IPS DF 19.7 (cell line): ENCODE measurements at places on chromosomes 4 and X.

- no peak for DNase-seq
Observed at GRCh38 chrX:97311066-97311778, 427.5 kb downstream of the RPA4 start.

DNA sequence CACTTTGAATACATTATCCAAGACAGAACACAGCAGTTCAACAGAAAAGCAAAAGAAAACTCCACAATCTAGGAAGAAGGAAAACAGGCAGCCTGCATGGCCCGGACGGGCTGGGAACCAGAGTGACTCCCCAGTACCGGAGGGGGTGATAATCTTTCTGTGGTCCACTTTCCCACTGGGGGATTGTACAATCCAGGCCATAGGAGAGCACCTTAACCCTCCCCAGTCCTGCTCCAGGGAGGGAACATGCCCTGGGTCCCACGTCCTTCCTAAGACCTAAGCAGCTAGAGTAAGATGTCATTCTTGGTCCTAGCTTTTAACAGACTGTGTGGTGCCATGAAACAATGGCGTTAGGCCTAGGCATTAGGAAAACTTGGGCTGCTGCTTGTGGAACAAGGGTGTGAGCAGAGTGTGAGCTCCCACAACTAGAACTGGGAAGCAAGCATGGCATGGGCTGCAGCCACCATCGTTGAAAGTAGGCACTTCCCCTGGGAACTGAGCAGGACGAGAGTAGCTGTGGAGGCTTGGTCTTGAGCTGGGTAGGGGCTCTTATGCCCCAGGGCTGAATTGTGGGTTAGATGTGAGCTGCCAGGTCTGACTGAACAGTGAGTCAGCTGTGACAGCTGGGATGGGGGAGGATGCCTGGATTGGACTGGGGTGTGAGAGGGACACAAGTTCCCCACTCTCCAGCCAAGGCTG, 42.4 kb downstream of the NAT8L start:
- no peak for DNase-seq

GRCh38 chr4:185772391-185773093, 39.5 kb downstream of the SORBS2 start:
- DNase-seq: no peak

DNA sequence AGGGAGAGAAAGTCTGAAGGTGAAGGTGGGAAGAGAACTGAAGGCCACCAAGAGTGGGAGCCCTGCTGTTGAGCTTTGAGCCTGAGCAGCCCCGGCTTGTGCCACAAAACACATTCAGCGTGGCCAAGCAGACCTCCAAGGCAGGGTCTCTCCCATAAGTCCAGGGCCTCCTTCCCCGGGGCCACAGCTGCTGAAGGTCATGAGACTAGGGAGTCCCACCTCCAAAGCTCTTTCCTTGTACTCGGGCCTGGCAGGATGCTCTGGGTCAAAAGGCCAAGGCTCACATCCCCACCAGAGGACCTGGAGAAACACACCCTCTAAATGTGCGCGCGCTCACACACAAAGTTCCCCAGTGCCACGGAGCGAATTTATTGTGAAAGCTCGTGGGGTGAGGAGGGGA, 3.5 kb upstream of the ARHGAP4 start:
- DNase-seq: no peak
